Activated CD4-positive, alpha-beta T cell treated with anti-CD3 and anti-CD28 coated beads, Interleukin-2, amount 50 U/mL, for 4 hours (primary cell): ENCODE measurements at places on chromosomes 13 and 19.

DNA sequence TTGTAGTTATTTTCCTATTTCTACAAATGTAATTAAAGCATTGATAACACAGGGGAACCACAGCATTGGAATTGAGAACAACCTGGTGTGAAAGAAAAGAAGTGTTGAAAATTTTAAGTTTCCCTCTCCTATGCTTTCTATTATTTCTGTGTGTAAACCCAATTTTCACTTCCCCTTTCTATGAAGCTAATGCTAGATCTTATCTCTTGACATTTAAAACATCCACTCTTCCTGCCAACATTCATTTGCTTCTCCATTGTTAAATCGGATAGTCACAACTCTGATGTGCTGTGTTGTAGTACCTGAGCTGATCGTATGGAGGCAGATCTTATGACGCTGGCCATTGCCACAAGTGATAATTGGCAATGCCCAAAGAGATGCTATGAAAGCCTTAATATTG lies 203.0 kb downstream of the ITGBL1 start:
- no peak for DNase-seq

DNA sequence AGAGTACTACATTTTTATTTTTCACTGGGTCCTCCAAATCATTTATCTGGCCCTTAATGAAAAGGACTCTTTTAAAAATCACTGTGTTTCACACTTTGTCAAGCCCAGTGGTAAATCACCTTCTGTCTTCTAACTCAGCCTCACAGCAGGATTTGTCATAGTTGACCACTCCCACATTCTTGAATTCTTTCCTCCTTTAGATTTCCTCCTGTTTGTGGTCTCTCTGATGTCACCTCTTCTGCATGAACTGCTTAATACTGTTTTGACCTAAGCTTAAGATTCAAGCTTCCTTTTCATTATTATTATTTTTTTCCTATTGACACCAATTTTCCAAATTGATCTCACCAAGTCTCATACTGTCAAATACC lies 899.8 kb upstream of the MIR17HG start:
- DNase-seq, result no peak

GRCh38 chr19:18480006-18480691 lies 41.7 kb downstream of the ELL start:
- no peak for DNase-seq

DNA sequence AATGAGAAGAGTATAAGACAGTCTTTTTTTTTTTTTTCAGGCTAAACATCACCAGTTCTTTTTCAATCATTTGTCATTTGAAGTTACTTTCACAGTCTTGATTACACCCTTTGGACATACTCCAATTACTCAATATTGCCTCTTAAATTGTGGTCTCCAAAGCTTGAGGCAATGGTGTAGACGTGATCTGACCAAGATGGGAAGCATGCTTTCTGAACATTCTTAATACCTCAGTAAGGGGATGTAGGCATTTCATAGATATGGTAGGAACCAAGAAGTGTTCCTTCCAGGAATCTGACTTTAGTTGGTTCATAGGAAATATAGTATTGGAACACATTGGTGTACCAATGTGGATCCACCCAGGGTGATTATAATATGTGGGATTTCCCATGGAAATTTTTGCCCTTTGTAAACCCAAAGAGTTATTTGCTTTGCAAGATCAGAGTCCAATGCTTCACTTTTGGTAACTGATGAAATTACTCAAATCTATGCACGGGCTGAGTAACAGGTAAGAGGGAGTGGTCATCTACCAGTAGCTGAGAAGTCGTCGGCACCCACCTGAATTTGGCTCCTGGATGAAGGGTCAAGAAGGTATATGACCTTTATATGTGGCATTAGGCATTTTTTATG lies 62.2 kb downstream of the ERCC5 start:
- DNase-seq, result no peak

DNA sequence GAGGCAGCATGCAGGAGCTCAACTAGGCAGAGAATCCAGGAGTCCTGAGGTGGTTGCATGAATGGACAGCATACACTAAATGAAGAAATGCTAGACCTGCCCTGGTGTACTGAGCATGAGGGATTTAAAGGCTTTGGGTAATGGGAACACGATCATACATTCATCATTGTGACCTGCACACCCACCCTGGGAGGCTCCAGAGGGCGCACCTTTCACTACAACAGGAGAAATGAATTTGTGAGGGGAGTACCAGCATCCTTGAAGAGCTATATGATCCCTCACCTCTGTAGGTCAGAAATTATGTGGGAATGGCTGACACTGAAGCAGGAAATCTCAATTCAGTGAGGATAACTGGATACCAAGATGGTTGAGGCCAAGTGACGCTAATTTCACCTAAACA lies 8.9 kb downstream of the KLK2 start:
- no peak for DNase-seq

- DNase-seq, result no peak
Observed at GRCh38 chr19:46978171-46978869, 41.3 kb upstream of the NPAS1 start.

GRCh38 chr19:45385392-45386221 lies 15.2 kb upstream of the ERCC2 start:
- DNase-seq, result no peak

DNA sequence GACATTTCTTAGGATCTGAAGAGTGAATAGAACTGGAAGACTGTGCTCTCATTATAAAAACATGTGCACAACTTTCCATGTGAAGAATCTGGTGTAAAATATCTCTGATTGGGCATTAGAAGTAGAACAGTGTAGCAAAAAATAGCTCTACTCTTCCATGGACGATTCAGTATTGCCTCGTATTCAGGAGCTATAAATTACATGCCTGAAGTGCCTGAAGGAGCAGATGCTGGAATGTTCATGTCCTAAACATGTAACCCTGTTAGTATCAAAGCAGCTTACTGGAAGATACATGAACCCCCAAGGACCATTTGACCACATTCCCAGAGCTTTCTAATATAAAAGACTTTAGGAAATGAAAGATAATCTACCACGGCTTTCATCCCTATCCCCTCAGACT lies 528.9 kb downstream of the DACH1 start:
- no peak for DNase-seq

DNA sequence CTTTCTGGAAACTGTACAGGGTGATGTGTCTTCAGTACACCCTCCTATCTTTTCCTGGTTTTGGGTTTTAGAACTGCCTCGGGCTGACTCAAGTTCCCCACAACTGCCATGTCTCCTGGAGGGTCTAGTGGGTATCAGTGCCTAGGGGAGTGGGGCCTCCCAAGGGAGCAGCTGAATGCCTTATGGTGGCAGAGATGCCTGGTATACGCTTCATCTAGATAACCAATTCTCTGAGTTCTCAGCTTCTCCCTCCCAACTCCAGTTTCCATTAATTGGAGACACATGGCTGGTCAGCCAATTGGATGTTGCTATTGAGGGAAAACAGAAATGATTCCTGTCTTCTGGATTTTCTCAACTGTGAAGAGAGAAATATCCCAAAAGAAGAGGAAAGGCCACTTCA lies 12.8 kb downstream of the ZNF439 start:
- no peak for DNase-seq

GRCh38 chr13:40434516-40435397 lies 231.7 kb downstream of the FOXO1 start:
- no peak for DNase-seq

DNA sequence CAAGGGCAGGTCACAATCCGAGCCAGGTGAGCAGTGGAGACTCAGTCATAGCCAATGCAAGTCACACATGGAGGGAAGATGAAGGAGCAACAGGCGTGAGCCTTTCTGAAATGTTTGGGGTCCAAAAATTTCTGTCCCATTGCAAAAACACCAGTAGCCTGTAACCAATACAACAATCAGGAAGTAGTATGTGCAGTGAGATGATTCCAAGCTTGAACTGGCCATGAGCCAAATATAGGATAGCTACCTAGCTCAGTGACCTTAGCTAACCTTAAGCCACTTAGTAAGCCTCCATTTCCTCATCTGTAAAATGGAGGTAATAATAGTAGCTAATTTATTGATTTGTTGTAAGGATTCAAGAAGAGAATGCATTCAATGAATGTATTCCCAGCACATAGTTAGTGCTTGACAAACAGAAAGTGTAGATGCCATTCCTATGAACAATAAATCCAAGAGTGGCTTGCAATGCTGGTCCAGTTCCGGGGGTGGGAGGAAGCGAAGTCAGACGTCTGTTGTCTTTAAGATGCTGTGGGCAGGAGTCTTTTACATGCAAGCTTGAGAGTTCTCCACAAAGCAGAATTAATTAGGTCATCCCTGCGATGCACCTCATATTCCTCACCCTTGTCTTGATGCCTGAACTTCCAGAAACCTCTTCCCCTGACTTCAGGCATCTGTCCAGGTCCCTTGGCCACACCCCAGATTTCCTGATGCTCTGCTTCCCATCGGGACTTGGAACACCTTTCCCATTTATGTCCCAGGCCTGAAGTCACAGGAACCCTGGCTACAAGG lies 195.7 kb upstream of the UBL3 start:
- DNase-seq, result no peak

- DNase-seq, result no peak
Observed at GRCh38 chr19:43634872-43635560, 4.6 kb downstream of the CADM4 start.

DNA sequence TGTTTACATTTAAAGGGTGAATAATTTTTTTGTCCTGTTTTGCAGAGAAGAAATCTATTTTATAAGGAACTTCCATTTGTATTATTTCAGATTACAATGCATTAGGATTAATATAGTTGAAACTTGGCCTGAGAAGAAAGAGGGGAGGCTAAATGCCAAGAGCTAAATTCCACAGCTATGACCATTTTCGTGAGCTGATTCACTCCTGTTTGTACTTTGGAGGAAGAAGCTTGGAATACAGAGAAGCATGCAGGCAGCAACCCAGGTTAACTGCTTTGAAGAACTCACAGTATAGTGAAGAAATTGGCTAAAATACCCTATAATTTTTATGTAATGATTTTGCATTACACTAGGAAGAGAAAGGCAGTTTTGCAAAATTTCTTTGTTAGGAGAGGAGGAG lies 309.4 kb upstream of the KLF12 start:
- no peak for DNase-seq

DNA sequence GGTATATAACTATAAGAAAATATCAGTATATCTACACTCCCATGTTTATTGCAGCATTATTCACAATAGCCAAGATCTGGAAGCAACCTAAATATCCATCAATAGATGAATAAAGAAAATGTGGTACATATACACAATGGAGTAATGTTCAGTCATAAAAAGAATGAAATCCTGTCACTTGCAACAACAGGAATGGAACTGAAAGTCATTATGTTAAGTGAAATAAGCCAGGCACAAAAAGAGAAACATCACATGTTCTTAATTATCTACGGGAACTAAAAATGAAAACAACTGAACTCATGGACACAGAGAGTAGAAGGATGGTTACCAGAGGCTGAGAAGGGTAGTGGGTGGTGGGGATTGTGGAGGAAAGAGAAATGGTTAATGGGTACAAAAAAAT lies 665.2 kb downstream of the TBC1D4 start:
- DNase-seq, result no peak

DNA sequence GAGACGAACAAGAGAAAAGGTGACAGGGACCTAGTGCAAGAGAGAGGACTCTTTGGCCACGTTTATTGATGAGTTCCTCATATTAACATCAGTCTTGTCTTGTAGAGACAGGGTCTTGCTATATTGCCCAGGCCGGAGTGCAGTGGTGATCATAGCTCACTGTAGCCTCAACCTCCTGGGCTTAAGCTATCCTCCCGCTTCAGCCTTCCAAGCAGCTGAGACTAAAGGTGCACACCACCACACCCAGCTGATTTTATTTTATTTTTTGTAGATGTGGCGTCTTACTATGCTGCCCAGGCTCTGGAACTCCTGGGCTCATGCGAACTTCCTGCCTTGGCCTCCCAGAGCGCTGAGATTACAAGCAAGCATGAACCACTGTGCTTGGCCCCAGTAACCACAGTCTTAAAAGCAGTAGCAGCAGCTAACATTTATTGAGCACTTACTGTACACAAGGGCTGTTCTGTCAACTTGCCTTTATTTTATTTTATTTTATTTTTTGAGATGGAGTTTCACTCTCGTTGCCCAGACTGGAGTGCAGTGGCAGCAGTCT lies 1.1 kb upstream of the SH2D3A start:
- no peak for DNase-seq
